Forelimb muscle (tissue), 1 donor: ENCODE measurements at places on chromosomes 7 and 10. TPM values are rescaled to one million over a fixed set of nuclear protein-coding genes. Genes with fewer than 3 reads are reported as not detected.

TDRD1 gene
- polyA plus RNA-seq = 0.13 TPM

DNA sequence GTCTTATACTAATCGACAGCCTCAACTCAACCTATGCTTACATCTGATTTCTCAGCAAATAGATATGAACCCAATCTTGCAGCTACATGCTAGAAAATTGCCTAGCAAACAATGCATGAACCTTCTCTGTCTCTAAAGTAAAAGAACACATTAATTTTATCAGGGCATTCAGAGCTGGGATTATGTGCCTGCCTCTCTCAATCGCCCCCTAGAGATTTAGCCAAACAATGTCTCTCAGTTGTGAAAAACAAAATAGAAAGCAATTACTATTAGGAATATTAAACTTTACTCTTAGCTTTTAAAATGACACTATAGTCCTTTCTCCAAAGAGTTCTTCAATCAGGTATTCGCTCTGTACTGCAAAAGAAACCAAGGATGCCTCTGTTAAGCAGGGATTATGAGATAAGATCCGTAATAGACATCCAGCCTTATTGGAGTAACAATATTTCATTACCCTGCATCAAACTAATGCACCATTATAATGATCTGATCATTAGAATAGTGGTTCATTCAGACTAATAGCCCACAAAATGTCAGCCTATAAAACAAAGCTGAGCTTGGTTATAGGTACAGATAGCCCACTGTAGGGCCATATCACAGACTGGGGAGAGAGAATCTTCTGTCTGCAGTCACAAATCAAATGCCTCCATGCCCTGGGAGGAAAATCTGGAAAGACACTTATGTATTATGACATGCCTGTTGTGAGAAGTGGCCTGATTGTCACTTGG, 736.9 kb downstream of the PARD3 start:
- DNase-seq = no peak

CCL24 gene
- polyA plus RNA-seq = 0.24 TPM

XRCC2 gene
- 3.5 TPM for polyA plus RNA-seq

C10orf62 gene
- polyA plus RNA-seq = 0.11 TPM

GRCh38 chr7:117666031-117666430, 186.2 kb downstream of the CFTR start:
- DNase-seq = no peak

GRCh38 chr10:2207246-2207922, 470.1 kb upstream of the ADARB2 start:
- DNase-seq = no peak

C7orf57 gene
- polyA plus RNA-seq = 0.06 TPM

TMEM229A gene
- not detected for polyA plus RNA-seq

ASB10 gene
- 6.2 TPM for polyA plus RNA-seq

ARHGAP22 gene
- polyA plus RNA-seq = 1.3 TPM

DNA sequence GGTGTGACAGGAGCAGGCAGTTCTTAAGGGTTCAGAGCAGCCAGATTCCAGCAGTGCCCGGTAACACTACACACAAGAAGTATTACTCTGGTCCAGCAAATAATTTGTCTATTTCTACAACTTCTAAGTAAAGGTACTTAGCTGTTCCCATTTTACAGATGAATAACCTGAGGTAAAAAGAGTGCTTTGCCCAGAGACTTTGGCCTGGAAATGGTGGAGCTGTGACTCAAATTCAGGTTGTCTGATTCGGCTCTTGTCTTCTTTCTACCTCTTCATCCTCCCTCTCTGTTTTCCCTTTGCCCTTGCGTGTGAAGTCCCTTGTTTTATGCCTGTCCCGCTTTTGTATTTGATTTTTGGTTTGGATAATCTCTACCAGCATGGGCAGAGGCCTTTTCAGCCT, 17.1 kb downstream of the SFRP5 start:
- DNase-seq = no peak

DNA sequence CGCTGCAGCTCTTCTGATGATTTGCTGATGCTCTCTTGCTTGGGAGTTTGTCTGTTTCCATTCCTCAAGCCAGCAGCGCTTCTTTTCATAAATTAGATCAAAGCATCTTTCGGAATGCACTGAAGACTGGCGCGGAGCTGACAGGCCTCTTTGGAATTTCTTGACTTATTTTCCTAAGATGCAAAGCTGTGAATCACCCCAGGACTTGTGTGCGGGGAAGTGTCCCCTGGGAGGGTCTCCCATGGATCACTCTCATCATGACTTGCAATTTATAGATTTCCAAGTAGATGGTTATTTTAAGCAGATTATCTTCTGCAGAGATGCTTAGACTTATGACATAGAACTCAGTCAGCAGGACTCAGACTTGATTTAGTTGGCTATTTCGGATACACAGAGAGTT, 467.2 kb downstream of the TCERG1L start:
- no peak for DNase-seq

DNA sequence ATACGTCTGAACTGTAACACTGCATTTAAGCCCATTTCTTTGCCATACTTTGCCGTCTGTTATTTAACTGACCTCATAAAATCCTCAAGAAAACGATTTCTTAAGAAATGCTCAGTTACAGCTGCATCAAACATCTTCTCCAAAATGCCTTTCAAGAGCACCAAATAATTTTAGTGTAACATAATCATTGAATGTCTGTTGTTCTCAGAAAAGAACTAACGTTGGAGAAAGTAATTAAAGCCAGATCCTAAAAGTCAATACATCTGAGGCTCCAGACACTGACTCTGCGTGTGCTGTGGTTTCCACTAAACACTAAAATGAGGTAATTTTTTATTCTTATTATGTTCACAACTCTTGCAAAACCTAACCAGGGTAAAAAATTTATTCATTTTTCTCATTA, 63.7 kb upstream of the LRRC17 start:
- no peak for DNase-seq

GRCh38 chr7:127290801-127291361, 38.1 kb upstream of the GRM8 start:
- no peak for DNase-seq

- DNase-seq = no peak
These were observed 826 bp downstream of the PODXL start for GRCh38 chr7:131555552-131556052.

DNA sequence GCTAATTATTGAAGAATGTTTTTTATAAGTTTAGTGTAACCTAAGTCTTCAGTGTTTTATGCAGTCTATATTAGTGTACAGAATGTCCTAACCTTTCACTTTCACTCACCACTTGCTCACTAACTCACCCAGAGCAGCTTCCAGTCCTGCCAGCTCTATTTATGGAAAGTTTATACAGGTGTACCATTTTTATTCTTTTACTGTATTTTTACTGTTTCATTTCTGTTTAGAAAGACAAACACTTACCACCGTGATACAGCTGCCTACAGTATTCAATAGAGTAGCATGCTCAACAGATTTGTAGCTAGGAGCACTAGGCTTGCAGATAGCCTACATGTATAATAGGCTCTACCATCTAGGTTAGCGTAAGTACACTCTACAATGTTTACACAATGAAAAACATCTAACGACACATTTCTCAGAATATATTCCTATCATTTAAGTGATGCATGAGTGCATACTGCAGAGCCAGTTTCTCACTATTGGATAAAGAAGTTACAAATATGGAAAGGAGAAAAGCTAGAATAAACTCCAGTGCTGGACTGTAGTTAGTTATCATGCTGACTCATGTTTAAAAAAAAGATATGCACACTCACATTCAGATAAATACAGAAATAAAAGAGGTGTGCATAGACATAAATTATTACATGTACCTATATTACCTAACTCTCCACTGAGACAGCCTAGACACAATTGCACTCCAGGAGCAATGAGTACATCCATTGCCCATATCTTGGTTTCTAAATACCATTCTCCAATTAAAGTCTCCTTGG, 30.4 kb downstream of the STEAP1B start:
- DNase-seq = no peak

DNA sequence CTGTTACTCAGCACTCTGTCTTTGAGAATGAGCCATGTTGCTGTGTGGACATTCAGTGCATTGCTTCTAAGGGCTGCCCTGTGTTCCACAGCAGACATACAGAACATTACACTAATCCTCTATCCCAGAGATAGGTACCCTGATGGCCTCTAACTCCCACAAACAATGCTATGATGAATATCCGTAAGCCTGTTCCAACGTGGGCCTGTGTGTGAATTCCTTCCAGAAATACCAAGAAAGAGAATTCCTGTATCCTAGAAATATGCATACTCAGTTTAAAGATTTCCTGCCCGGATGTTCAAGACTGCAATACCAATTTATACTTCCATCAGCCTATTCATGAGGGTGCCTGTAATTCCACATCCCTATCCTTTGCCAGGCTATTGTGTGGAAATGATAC, 21.3 kb upstream of the ST8SIA6 start:
- DNase-seq = no peak

WNT8B gene
- polyA plus RNA-seq = 0.10 TPM

- no peak for DNase-seq
These were observed 89.8 kb downstream of the TMEM130 start for GRCh38 chr7:98779800-98780587.

DNA sequence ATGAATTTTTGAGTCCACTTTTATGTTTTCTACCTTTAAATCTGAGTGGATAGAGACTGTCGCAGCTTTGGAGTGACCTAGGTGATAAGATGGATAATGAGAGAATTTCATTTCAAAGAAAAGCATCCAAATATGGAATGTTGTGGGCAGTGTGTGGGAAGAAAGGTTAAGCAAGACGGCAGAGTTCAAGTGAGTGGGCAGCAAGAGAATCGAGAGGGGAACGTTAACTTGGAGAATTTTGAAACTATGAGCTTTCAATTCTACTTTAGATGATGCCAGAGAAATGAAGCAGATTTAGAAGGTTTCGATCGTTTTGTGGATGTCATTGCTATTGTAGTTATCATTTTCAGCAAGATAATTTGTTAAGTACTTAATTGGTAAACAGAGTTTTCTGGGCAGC, 73.0 kb downstream of the XRCC2 start:
- DNase-seq = no peak

DNA sequence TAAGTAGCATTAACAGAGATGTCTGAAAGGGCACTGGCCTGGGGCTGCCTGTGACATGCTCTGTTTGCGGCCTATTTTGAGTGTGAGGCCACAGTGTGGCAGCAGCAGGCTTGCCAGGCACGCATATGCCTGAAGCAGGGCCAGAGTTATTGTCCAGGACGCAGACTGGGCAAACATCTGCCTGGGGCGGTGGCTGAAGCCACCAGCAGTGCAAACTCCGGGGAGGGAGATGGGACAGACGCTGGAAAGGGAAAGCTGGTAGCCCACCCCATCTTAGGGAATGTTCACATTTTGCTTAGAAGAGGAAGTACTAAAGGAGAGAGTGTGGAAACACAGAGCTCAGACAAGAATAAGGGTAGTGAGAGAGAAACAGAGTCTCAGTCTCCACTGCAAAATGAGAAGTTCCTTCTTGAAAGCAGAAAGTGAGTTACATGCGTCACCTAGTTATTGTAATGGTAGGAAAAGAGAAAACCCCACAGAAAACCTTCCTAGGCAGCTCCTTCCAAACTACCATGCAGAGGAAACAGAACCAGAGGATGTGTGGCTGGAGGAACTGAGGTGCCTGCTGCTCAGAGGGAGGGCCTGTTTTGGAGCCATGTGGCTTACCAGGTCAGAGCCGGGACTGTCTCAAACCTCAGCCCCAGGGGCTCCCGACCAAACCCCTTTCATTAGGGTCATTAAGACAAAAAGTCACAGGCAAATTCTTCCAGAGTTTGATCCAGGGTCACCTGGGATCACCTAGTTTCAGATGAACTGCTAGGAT, 14.5 kb downstream of the AKR1B1 start:
- no peak for DNase-seq

DNA sequence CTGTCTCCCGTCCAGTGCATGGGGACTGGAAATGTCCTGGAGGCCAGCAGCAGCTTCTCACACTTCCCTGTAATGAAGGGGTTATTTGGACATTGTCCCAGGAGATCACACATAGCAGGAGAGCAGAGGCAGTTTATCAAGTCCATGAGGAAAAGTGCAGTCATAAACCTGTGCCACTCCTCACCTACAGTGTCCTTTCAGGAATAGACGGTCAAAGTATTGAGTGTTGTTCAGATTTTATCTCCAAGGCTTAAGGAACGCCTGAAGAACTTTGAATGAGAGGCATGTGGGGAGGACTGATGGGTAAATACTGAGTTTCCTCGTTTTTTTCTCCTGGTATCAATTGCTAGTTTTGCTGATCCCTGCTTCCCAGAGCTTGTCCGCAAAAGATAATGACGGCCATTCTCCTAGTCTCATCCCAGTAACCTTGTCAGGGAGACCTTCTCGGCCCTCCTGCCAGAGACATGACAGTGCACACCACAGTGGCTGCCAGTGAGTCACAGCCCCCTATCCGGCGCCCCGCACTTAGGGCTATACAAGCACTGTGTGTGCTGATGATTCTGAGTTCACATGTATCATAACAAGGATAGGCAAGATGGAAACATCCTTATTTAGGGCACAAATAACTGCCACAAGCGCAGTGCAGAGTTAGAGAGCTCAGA, 495.5 kb upstream of the MGMT start:
- no peak for DNase-seq

DNA sequence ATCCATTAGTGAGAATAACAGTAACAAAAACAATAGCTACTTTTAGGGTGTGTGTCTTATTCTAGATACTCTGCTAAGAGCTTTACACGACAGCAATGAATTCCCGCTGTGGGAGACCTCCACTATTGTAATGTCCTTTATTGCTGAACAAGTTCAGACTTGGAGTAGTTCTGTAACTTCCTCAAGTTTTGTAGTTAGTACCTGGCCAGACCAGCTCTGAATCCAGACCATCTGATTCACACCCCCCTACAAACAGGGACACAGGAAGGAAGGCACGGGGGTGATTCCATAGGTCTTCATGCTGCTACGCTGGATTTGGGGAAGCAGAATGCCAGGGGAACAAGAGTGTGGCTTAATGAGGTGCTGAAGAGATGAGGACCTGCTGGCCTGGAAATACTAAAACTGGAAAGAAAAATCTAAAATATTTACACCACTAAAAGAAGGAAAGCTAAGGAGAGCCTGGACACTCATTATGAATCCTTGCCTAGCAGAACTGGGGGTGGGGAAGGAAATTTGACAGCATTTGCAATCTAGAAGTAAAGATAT, 194.6 kb upstream of the TMEM72 start:
- no peak for DNase-seq

- no peak for DNase-seq
These were observed 1.9 kb upstream of the VOPP1 start for GRCh38 chr7:55574051-55574717.

CHST12 gene
- 9.3 TPM for polyA plus RNA-seq

DNA sequence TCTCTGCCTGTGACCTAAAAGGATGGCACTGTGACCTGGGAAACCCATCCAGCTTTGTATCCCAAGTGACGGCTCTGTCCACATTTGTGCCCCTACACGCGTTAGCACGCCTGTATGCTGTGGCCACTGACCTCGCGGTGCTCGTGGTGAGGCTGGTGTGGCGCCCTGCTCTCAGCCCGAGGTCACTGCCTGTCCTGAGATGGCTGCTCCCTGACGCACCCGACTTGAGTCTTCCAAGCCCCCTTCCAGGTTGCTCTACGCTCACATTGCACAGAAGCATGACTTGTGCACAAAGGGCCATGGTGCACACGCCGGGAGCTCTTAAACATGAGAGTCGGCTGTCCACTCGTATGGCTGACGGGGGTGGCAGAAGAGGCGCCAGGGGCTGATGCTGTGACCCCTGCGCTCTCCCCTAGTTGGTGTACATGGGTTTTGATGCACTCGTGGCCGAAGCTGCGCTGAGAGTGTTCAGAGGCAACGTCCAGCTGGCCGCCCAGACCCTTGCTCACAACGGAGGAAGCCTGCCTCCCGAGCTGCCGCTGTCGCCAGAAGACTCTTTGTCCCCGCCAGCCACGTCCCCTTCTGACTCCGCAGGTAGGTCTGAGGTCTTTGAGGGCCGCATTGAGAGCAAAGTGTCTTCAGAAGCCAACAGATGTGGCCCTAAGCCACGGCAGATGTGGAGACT, 33.5 kb downstream of the WDR86 start:
- DNase-seq = no peak
